ENCODE measurements at places on chromosomes 11 and 22.

DNA sequence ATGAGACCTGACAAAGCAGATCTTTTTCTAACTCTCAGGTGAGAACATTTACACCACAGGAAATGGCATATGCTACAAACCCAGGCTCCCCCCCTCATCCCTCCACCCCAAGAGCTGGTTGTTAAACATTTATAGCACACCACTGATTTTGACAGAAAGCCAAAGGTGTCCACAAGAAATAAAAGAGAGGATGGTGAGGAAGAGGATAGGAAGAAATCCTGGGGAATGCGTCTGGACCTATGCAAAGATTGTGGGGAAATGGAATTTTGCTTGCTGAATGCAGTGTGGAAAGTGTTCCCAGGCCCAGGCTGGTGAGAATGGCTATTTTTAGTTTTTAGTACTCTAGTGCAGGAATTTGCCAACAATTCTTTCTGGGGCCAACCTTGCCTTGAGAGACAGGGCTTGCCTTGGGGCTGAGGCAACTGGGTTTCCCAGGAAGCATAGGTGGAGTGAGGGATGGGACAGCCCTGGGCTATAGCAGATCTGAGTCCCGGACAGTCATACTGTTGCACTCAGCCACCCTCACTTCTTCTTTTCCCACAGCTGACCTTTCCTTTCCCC lies 163.9 kb downstream of the ADAMTS15 start:
- no peak for DNase-seq

DNA sequence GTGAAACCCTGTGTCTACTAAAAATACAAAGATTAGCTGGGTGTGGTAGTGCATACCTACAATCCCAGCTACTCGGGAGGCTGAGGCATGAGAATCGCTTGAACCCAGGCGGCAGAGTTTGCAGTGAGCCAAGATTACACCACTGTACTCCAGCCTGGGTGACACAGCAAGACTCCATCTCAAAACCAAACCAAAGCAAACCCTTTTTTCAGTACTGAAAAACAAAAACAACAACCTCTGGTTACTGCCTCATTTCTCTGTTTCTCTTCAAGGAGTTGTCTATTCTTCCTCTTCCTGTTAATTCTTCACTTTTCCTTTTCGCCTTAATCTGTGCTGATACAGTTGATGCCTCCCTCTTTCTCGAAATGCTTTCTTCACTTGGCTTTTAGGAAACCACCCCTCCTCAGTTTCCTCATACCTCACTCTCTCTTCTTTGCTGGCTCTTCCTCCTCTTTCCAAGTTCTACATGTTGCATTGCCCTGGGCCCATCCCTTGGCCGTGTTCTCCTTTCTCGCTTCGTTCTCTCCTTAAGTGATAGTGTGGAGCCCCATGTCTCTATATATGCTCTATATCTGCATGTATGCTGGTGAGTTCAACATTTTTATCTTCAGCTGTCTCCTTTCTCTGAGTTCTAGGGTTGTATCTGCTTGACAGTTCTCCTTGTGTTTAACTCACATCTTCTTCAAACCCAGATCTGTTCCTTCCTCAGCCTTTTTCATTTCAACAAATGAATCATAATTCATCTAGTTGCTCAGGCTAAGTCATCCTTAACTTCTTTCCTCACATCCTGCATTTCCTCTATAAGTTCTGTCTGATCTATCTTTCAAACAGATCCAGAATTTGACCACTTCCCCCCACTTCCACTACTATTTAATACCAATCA lies 37.1 kb downstream of the NUCB2 start:
- DNase-seq = no peak

DNA sequence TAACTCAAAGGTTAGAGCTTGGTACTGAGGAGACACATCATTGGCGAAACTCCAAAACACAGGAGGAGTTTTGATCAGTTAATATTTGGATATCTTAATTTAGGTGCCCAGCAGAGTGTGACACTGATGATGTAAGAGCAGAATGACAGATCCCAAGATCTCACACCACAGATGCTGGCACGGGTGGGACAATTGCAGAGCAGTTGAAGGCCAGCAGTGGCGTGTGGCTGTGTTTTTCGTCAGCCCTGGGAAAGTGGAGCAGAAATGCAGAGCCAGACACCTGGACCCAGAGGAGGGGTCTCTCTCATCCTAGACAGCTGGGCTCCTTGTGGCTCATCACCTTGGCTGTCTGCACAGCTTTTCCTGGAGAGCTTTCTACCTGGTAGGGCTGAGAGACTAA lies 59.7 kb upstream of the CTTN start:
- no peak for DNase-seq

GRCh38 chr22:29716814-29717545 lies 2.8 kb upstream of the CABP7 start:
- DNase-seq = no peak

- no peak for DNase-seq
Observed at GRCh38 chr11:68006606-68007166, 2.8 kb upstream of the UNC93B1 start.

- DNase-seq = no peak
Observed at GRCh38 chr22:28365371-28365770, 314.3 kb downstream of the TTC28 start.

GRCh38 chr11:132008872-132009271 lies 638.5 kb downstream of the NTM start:
- no peak for DNase-seq

DNA sequence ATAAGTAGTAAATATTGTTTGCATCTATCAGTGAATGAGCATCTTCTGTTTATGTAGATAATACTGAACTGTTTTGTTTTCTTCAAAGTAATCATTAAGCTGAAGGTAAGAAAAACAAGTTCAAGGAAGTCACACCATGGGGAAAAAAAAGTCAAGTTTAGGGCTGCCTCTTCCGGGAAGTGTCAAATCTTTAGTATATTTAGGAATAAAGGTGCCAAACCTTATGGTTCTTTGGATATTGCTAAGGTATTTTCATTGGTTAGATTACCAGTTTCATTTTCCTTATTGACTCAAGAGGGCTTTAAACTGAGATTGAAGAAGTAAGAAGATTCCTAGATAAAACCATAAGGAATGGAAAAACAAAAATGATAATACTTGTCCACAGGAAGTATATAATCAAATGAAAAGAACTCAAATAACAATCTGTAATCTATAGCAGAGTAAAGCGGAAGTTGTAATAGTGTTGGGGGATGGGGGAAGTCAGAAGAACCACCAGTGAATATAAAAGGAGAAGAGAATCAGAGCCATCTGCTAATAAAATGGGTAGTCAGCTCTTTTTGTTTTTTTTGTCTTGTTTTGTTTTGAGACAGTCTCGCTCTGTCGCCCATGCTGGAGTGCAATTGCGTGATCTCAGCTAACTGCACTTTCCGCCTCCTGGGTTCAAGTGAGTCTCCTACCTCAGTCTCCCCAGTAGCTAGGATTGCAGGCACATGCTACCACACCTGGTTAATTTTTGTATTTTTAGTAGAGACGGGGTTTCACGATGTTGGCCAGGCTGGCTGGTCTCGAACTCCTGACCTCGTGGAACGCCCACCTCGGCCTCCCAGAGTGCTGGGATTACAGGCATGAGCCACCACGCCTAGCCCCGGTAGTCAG lies 2.3 kb downstream of the ATM start:
- peak; percentile 21 for DNase-seq
